Naive thymus-derived CD4-positive, alpha-beta T cell (primary cell): ENCODE measurements at places on chromosomes 2 and 18. TPM values are rescaled to one million over a fixed set of nuclear protein-coding genes. Genes with fewer than 3 reads are reported as not detected.

The KIAA2012 gene
- not detected for total RNA-seq

The LGALSL gene
- total RNA-seq: 1.2 TPM

The KCTD1 gene
- total RNA-seq: 4.5 and 4.6 TPM in 2 replicates

The NGEF gene
- total RNA-seq: not detected

The NPPC gene
- total RNA-seq: 0.58 and 1.3 TPM in 2 replicates

The ACKR3 gene
- 4.2 and 4.9 TPM in 2 replicates for total RNA-seq

The EVA1A gene
- total RNA-seq: not detected in 2 replicates

The GREB1 gene
- total RNA-seq: 0.15 TPM

The RUFY4 gene
- 6.6 and 6.8 TPM in 2 replicates for total RNA-seq

The UGT1A5 gene
- not detected for total RNA-seq

The LAMA1 gene
- total RNA-seq: not detected

The COL3A1 gene
- total RNA-seq: not detected

The SPIRE1 gene
- 2.2 and 4.2 TPM in 2 replicates for total RNA-seq

The CMPK2 gene
- total RNA-seq: 7.1 TPM

The IL37 gene
- total RNA-seq: not detected

The CNTNAP5 gene
- total RNA-seq: not detected

The UGT1A3 gene
- not detected for total RNA-seq

The VIL1 gene
- not detected for total RNA-seq

The CFAP210 gene
- 1.0 TPM for total RNA-seq

The EPB41L3 gene
- total RNA-seq: 15.3 TPM

The IL36A gene
- total RNA-seq: 0.44 TPM

The SNTG2 gene
- 4.9 TPM for total RNA-seq

The DLX1 gene
- not detected for total RNA-seq

The LYPD6 gene
- total RNA-seq: not detected

The CCL20 gene
- total RNA-seq: not detected

The CD226 gene
- 58.6 TPM for total RNA-seq

The KLHL41 gene
- 1.1 TPM for total RNA-seq

The C2orf80 gene
- not detected for total RNA-seq

The PSMD1 gene
- 30.3 TPM for total RNA-seq

The TUBA4A gene
- 82.9 TPM for total RNA-seq
